Lower lobe of right lung (tissue), 2 donors: ENCODE measurements at places on chromosomes 2 and 18. TPM values are rescaled to one million over a fixed set of nuclear protein-coding genes. Genes with fewer than 3 reads are reported as not detected.

PIAS2 gene
- 36.6 TPM for total RNA-seq

RNF152 gene
- total RNA-seq: 13.4 TPM

MC4R gene
- total RNA-seq: 0.35 TPM

- no peaks in the 10 kb centered on the region for H3K27me3 ChIP-seq
- no peak for DNase-seq
- H3K4me3 ChIP-seq: no peak overlapping the region
These were observed 14.4 kb upstream of the TMEM131 start for GRCh38 chr2:98009887-98010760.
